Sigmoid colon (tissue), 7 donors: ENCODE measurements at places on chromosomes 4 and X. TPM values are rescaled to one million over a fixed set of nuclear protein-coding genes. Genes with fewer than 3 reads are reported as not detected.

GRCh38 chr4:115076691-115077090, 36.7 kb downstream of the NDST4 start:
- no peak for DNase-seq

TENT5D gene
- not detected for total RNA-seq

GRCh38 chrX:154372612-154373022, 1.8 kb downstream of the FLNA start:
- no peak for DNase-seq

DNA sequence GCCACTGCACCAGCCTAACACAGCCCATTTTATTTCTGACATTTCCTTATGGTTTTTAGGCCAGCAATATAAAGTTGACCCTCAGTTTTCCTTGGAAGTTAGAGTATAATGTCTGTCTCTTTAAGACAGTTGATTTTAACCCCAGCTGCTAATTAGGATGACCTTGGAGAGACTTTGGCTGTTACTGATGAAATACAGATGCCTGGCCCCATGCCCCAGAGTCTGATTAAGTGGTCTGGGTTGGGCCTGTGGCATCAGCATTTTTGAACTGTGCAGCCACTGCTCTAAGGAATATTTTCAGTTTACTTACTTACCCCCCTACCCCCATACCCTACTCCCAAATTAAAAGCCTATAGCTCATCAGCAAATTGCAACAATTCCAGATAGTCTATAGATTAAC, 85.8 kb downstream of the DCLK2 start:
- no peak for DNase-seq

DNA sequence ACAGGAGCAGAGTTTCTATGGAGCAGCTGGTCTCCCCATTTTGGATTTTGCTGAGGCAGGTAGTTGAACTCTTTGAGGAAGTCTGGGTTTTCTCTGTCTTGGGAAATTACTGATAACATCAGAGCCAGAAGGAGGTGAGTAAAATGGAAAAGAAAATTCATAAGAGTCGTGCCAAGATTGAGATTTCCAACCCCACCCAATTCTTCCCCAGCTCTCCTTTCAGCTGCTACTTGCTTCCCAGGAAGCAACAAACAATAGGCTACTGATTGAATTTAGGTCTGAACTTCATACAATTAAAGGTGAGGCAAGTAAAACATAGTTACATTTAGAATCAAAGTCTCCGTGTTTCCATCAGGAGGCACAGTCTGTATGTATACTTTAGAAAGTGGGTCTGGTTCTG, 54.6 kb upstream of the EOLA2 start:
- no peak for DNase-seq

GRCh38 chrX:113305496-113305895, 464.9 kb upstream of the AMOT start:
- no peak for DNase-seq

TRPC5OS gene
- total RNA-seq = not detected

CSN2 gene
- total RNA-seq = 1.1 TPM

CSN1S1 gene
- total RNA-seq = not detected

DNA sequence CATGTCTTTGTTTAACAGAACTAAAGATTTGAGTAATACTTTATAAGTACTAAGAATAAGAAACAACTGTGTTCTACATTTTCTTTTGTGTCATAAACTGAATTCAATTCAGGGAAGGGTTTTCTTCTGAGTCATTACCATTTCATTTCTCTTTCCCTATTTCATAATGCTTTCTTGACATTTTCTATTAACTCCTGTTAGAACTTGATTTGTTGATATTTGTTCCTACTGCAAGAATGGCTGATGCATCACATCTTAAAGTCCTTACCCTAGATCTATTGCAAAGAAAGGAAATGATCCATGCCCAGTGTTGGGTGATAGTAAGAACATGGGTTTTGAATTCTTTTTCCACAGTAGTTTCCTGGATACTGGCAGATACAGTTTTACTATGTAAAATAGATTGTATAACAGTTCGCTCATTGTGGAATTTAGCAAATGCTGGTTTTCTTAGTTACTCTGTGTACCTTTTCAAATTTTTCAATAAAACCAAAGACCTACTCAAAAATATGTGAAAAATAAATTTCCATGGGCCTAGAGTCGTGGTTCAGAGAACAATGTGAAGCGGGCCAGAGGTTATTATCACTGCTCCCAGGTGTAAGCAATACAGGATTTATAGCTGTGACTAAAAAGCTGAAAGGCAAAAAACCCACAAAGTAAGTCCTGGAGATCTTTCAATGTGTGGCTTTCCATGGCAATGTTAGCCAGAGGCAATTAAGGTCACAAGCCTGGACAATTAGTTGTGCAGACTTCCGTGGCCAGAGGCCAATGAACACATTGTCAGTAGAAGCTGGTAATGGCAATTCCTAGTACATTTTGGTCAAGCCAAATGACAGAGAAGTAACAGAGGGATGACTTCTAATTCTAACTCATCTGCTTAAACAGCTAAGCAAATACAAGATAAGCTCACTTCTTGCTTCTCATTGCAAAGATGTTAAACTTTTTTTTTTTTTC, 127.3 kb upstream of the FAT4 start:
- no peak for DNase-seq

NEUROG2 gene
- not detected for total RNA-seq

ENAM gene
- not detected for total RNA-seq

ARHGAP6 gene
- 36.2 TPM for total RNA-seq

DOK7 gene
- not detected for total RNA-seq

GPAT3 gene
- 17.5 TPM for total RNA-seq

TMSB15A gene
- total RNA-seq = 3.6 TPM

GRCh38 chr4:85492336-85492735, 17.4 kb downstream of the ARHGAP24 start:
- no peak for DNase-seq

GRCh38 chrX:137227151-137227550, 193.4 kb upstream of the GPR101 start:
- no peak for DNase-seq

RIPPLY1 gene
- total RNA-seq = not detected

SULT1B1 gene
- total RNA-seq = 0.82 TPM

DNA sequence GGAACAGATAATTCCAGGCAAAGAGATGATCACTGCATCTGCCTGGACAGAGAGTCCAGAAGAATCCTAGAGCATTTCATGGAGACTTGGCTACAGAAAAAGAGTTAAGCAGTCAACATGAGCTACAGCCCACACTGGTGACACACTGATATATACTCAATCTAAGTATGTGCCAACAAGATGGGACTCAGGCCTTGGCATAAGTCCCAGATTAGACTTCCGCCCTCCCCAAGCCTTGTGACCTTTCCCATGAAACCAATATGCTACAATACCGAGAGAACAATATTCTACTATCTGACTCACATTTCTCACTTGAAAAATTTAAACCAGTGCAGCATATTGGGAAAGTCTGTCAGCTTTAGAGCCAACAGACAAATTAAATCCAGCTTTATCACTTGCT, 65.7 kb upstream of the SLITRK2 start:
- DNase-seq = no peak

DNA sequence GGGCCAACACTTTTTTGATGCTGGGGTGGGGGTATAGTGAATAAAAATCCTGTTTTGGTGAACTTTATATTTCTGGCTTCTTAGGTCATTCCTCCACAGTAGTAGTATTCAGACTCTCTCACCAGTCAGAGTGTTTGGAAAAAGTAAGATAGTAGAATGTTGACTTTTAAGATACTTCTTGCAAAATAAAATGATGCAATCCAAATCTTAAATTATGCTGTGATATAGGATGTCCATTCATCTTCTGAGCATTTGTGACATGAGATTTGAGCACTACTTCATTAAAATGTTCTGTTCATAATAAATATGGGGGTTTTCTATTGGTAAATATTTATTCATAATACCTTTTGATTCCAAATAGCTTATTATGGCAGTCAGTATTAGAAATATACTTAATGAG, 70.1 kb downstream of the BMP2K start:
- no peak for DNase-seq

- DNase-seq = peak; percentile 72
Observed at GRCh38 chr4:1208266-1208961, 36.0 kb upstream of the SPON2 start.

DNA sequence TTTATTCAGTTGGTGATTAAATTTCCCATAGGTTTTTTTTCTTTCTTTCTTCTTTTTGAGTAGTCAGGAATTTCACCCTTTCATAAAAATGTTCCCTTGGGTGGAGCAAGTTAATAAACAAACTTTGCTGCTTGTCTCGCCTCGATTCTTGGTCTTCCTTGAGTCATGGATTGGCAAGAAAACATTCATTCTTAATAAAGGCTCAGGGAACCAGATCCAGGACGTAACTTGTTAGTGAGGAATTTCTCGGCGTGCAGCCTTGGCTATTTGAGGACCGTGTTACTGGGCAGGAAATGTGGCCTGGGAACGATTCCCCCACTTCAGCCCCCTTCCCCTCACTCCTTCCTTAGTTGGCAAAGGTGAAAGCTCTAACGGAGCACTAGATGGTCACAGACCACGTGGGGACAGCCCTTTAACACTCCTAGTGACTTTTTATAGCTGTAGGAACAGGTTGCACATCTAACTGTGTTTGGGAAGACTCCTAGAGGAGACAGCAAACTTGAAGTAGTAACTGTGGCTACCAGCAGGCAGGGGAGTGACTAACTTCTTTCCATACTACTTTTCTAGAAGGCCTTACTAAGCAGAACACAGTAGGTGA, 106.8 kb downstream of the UCHL1 start:
- no peak for DNase-seq

GRCh38 chr4:8913121-8913857, 41.6 kb upstream of the HMX1 start:
- DNase-seq = peak; percentile 53

CXXC4 gene
- total RNA-seq = 3.9 TPM

DNA sequence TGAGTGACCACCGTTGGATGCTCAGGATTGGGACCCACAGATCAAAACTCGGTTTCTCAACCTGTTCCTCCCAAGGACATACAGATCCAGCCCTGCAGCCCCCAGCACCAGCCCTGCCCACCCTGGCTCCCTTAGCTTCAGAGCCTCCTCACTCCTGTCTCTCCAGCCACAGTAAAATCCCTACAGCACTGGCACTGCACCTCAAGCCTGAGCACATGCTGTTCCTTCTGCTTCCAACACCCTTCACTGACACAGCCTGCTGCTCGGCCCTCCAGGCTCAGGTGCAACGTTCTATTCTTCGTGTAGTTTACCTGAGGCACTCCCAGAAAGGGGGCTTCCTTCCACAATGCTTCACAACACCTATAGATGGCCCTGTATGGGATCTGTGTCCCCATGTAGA, 163.6 kb downstream of the EVC2 start:
- no peak for DNase-seq

VEGFD gene
- 0.99 TPM for total RNA-seq

- DNase-seq = no peak
Observed at GRCh38 chrX:135200297-135200696, 29.1 kb upstream of the CT55 start.

- no peak for DNase-seq
Observed at GRCh38 chr4:143021384-143021783, 163.3 kb upstream of the USP38 start.

DNA sequence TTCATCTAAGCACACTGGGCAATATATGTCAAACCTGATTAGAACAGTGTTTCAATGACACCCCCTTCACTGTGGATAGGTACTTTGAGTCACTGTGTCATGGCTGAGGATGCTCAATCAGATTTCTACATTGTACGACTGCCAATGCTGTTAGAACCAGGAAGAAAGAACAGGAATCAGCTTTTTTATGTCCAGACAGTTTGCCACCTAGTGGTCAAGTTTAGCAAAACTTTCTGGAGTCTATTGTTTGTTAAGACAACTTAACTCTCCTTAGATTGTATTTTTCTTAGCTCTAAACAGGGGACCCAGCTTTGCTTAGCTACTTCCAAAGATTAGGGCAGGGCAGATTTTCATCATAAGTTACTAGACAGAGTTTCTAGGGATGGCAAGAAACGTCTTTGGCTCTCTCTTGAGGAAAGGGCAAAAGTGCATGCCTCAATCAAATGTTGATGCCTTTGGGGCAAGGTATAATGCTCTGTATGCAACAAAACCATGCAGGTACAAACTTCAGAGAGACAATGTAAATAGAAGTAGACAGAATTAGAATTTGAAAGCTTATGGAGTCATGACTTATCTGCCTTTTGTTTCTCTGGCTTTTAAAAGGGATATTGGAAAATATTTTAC, 40.5 kb upstream of the BMP3 start:
- DNase-seq = no peak

ESX1 gene
- total RNA-seq = not detected

GRCh38 chr4:47786958-47787370, 50.9 kb downstream of the CORIN start:
- no peak for DNase-seq

GRCh38 chr4:148173397-148174017, 268.7 kb downstream of the NR3C2 start:
- no peak for DNase-seq

DNA sequence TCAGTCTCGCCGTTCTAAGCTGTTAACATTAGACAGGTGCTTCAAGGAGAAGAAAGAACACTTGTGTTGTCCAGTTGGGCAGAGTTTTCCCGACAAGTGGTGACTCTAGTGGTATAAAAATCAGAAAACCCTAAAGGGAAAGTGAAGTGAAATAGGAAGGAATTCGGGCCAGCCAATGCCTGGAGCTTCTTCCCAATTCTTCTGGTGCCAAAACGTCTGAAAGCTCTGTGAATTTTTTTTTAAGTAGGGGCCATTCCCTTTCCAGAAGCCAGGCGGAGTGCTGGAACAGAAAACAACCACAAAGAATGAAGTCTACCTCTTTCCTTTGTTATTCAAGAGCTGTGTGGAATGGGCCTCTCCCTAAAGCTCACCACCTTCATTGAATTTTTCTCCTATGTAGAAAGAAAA, 43.1 kb upstream of the PPARGC1A start:
- no peak for DNase-seq

SLC34A2 gene
- total RNA-seq = not detected

GRCh38 chr4:41838590-41838989, 90.1 kb upstream of the PHOX2B start:
- no peak for DNase-seq

CWH43 gene
- not detected for total RNA-seq

DNA sequence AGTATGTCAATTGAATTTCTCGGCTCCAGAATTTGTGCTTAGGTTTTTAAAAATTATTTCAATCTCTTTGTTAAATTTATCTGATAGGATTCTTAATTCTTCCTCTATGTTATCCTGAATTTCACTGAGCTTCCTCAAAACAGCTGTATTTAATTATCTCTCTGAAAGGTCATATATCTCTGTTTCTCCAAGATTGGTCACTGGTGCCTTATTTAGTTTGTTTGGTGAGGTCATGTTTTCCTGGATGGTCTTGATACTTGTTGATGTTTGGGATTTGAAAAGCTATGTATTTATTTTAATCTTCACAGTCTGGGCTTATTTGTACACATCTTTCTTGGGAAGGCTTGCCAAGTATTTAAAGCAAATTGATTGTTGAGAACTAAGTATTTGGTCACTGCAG, 24.7 kb upstream of the HERC3 start:
- DNase-seq = no peak

DNA sequence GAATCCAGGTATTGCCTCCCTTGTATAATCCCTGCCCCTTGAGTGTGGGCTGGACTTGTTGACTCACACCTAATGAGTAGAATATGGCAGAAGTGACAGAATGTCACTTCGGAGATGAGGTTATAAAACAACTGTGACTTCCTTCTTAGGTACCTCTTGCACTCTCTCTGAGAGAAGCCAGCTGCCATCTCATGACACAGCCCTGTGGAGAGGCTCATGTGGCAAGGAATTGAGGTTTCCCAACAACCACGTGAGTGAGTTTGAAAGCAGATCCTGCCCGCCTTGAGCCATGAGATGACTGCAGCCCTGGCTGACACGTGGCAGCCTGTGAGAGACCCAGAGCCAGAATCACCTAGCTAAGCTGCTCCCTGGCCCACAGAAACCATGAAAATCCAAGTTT, 13.5 kb downstream of the ASB11 start:
- DNase-seq = peak; percentile 81

- no peak for DNase-seq
Observed at GRCh38 chrX:72026341-72027023, 105.2 kb downstream of the RTL5 start.
